ENCODE measurements at places on chromosomes 16 and 17. TPM values are rescaled to one million over a fixed set of nuclear protein-coding genes. Genes with fewer than 3 reads are reported as not detected.

GRCh38 chr16:83397601-83398291 lies 410.0 kb upstream of the HSBP1 start:
- H3K36me3 ChIP-seq, result no peaks in the 10 kb centered on the region
- no peaks in the 10 kb centered on the region for H3K4me1 ChIP-seq
- no peaks in the 10 kb centered on the region for H3K27me3 ChIP-seq
- no peak overlapping the region for H3K4me3 ChIP-seq
- no peak overlapping the region for H3K27ac ChIP-seq

GRCh38 chr17:16512011-16512410 lies 20.0 kb upstream of the LRRC75A start:
- H3K4me1 ChIP-seq, result peaks cover 18% of the 10 kb centered on the region
- H3K27ac ChIP-seq, result peak overlapping the region; percentile 16
- H3K36me3 ChIP-seq, result no peaks in the 10 kb centered on the region
- no peak overlapping the region for H3K4me3 ChIP-seq

DNA sequence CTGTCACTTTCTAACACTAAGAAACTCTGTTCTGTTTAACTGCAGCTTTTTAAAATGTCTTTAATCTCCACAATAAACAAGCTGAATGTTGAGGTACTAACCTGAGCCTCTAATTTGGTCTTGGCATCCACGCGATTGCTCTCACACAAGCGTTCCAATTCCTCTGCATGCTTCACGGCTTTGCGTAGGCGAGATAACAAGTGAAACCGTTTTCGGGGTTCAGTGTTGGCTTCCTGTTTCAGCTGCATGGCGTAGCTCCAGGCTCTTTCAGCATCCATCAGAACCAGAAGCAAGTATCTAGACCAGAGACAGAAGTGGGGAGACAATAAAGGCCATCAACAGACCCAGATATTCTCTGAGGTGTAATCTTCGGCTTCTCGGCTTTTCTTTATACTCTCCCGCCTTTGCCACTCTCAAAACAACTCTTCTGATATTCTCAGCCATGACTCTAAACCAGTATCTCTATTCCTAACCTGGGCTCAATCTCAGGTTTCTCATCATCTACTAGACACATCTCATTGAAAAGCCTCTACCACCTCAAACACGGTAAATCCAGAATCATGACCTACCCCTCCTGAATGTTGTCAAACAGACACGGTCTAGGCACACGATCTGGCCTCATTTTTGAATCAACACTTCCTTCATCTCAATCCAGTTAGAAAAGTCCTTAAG lies 8.3 kb downstream of the SRP68 start:
- H3K36me3 ChIP-seq, result peaks cover 76% of the 10 kb centered on the region
- H3K27me3 ChIP-seq, result no peaks in the 10 kb centered on the region
- peaks cover 6% of the 10 kb centered on the region for H3K4me1 ChIP-seq
- DNase-seq, result peak; percentile 48
- H3K27ac ChIP-seq, result no peak overlapping the region

- H3K4me1 ChIP-seq, result no peaks in the 10 kb centered on the region
- no peak overlapping the region for H3K4me3 ChIP-seq
- H3K36me3 ChIP-seq, result no peaks in the 10 kb centered on the region
- no peaks in the 10 kb centered on the region for H3K27me3 ChIP-seq
Measured at GRCh38 chr17:62819511-62820221, 11.6 kb upstream of the MARCHF10 start.

- no peaks in the 10 kb centered on the region for H3K4me1 ChIP-seq
- H3K27ac ChIP-seq, result no peak overlapping the region
- H3K4me3 ChIP-seq, result no peak overlapping the region
- no peak for DNase-seq
- no peaks in the 10 kb centered on the region for H3K36me3 ChIP-seq
- no peaks in the 10 kb centered on the region for H3K27me3 ChIP-seq
Measured at GRCh38 chr16:56306690-56307533, 115.6 kb downstream of the GNAO1 start.

GRCh38 chr17:9982159-9982558 lies 77.1 kb upstream of the RCVRN start:
- H3K4me3 ChIP-seq, result no peak overlapping the region
- no peaks in the 10 kb centered on the region for H3K36me3 ChIP-seq

GRCh38 chr17:49316258-49316570 lies 45.8 kb downstream of the ZNF652 start:
- no peak overlapping the region for H3K27ac ChIP-seq
- peaks cover 8% of the 10 kb centered on the region for H3K36me3 ChIP-seq
- H3K4me3 ChIP-seq, result no peak overlapping the region

GRCh38 chr16:49356728-49357488 lies 16.7 kb upstream of the C16orf78 start:
- H3K36me3 ChIP-seq, result no peaks in the 10 kb centered on the region
- DNase-seq, result peak; percentile 66
- H3K27ac ChIP-seq, result no peak overlapping the region
- peaks cover 16% of the 10 kb centered on the region for H3K27me3 ChIP-seq
- H3K4me3 ChIP-seq, result no peak overlapping the region

GRCh38 chr17:41734949-41735313 lies 488 bp upstream of the HAP1 start:
- peak overlapping the region; percentile 39 for H3K4me3 ChIP-seq
- peaks cover 26% of the 10 kb centered on the region for H3K27me3 ChIP-seq
- DNase-seq, result no peak
- H3K27ac ChIP-seq, result no peak overlapping the region
- no peaks in the 10 kb centered on the region for H3K4me1 ChIP-seq

DNA sequence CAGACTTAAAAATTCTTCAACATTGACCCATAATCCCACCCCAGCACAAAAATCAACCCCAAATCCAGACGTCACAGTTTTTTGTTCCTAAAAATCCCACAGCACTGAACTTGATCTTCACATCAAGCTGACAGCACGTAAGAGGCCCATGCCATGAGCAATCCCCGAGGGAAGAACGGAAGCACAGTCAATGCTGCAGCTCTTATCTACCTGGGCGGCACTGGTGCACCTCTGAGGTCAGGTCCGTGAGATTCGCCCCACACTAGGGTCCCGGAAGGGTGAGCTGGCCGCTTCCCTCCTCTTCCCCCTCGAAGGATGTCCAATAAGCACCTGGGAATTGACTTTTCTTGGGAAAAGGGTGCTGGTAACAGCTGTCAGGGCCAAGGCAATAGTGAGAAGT lies 11.3 kb upstream of the ITGAE start:
- H3K27ac ChIP-seq, result no peak overlapping the region
- DNase-seq, result no peak
- H3K36me3 ChIP-seq, result peaks cover 56% of the 10 kb centered on the region
- H3K4me1 ChIP-seq, result no peaks in the 10 kb centered on the region

- H3K4me3 ChIP-seq, result no peak overlapping the region
- H3K27ac ChIP-seq, result no peak overlapping the region
- DNase-seq, result no peak
- H3K4me1 ChIP-seq, result no peaks in the 10 kb centered on the region
- H3K27me3 ChIP-seq, result no peaks in the 10 kb centered on the region
Measured at GRCh38 chr17:83196973-83197880, 117.8 kb downstream of the METRNL start.

GRCh38 chr16:47705266-47705665 lies 244.1 kb downstream of the PHKB start:
- H3K4me3 ChIP-seq, result no peak overlapping the region
- no peak for DNase-seq
- H3K36me3 ChIP-seq, result no peaks in the 10 kb centered on the region
- no peak overlapping the region for H3K27ac ChIP-seq
- no peaks in the 10 kb centered on the region for H3K4me1 ChIP-seq

GRCh38 chr16:47316442-47317015 lies 144.3 kb downstream of the ITFG1 start:
- H3K36me3 ChIP-seq, result no peaks in the 10 kb centered on the region
- no peak overlapping the region for H3K4me3 ChIP-seq
- peaks cover 3% of the 10 kb centered on the region for H3K4me1 ChIP-seq
- H3K27me3 ChIP-seq, result no peaks in the 10 kb centered on the region

- no peaks in the 10 kb centered on the region for H3K27me3 ChIP-seq
- DNase-seq, result peak; percentile 93
- H3K4me3 ChIP-seq, result no peak overlapping the region
- peaks cover 17% of the 10 kb centered on the region for H3K4me1 ChIP-seq
Measured at GRCh38 chr17:16987830-16988601, 16.1 kb upstream of the TNFRSF13B start.

DNA sequence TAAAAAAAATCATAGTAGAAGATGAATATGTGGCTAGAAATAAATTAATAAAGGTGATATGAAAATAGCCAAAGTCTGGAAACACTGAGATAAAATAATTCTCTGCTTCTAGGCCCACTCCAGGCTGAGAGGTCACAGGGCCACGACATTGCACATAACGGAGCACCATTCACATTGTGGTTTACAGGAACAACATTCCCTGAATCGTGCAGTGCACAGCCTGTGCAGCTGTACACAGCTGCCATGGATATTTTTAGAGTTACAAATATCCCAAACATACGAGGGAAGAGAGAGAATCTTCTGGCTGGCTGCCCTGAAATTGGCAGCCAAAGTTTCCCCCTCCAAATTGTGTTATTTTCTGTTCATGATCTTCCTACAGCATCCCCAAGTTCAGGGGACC lies 68.8 kb downstream of the GSG1L start:
- no peaks in the 10 kb centered on the region for H3K27me3 ChIP-seq
- H3K4me3 ChIP-seq, result no peak overlapping the region
- H3K36me3 ChIP-seq, result no peaks in the 10 kb centered on the region
- DNase-seq, result no peak
- H3K27ac ChIP-seq, result no peak overlapping the region

GRCh38 chr17:55500103-55500502 lies 11.1 kb downstream of the SMIM36 start:
- H3K27me3 ChIP-seq, result no peaks in the 10 kb centered on the region
- H3K27ac ChIP-seq, result no peak overlapping the region
- no peak for DNase-seq
- H3K4me1 ChIP-seq, result peaks cover 8% of the 10 kb centered on the region
- no peak overlapping the region for H3K4me3 ChIP-seq
- H3K36me3 ChIP-seq, result no peaks in the 10 kb centered on the region

- no peak overlapping the region for H3K4me3 ChIP-seq
- no peaks in the 10 kb centered on the region for H3K4me1 ChIP-seq
- H3K27me3 ChIP-seq, result no peaks in the 10 kb centered on the region
Measured at GRCh38 chr16:16148755-16149154, 74.5 kb downstream of the ABCC6 start.

The ABCA3 gene
- total RNA-seq, result 13.7 TPM

The CCL13 gene
- not detected for total RNA-seq
